ENCODE measurements at places on chromosomes 4 and X.
A peak's percentile ranks its signal among the peaks of the same experiment; 100 is the strongest.

- DNase-seq: no peak
Measured at GRCh38 chr4:173498771-173499170, 31.3 kb downstream of the HAND2 start.

GRCh38 chr4:168674077-168674747 lies 177.4 kb downstream of the PALLD start:
- DNase-seq: peak; percentile 28

DNA sequence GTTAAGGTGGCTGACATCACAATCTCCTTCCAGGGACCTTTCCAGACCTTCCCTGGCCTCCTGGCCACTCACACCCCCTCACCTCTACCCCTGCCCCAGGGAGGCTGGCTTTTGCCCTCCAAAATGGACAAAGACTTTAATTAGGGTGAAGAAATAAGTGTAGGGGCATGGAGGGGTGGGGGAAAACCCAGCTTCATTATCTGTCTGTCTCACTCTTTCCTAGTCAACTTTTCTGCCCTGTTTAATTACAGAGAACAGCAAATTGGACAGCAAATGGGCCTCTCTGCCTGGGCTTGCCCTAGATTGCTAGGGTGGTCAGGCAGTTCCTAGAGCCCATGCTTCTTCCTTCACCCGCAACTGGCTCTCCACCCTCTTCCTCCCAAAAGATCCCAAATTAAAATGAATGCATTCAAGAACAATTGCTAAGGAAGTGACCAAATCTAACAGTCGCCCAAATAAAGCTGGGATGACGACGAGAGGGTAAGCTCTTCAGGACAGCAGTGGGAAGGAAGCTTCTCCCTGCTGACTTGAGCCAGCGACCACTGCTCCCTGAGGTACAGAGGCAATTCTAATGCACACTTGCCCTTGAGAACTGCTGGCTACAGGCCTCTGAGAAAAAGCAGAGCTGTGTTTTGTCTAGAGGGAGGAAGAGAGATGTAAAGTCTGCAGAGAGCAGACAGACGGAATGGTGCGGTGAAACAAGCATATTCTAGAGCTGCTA lies 12.4 kb downstream of the RAI2 start:
- DNase-seq: no peak

- DNase-seq: no peak
Measured at GRCh38 chr4:180947425-180947824, 1295.8 kb upstream of the TENM3 start.
